ENCODE measurements at places on chromosomes 13 and 19.
A peak's percentile ranks its signal among the peaks of the same experiment; 100 is the strongest.

DNA sequence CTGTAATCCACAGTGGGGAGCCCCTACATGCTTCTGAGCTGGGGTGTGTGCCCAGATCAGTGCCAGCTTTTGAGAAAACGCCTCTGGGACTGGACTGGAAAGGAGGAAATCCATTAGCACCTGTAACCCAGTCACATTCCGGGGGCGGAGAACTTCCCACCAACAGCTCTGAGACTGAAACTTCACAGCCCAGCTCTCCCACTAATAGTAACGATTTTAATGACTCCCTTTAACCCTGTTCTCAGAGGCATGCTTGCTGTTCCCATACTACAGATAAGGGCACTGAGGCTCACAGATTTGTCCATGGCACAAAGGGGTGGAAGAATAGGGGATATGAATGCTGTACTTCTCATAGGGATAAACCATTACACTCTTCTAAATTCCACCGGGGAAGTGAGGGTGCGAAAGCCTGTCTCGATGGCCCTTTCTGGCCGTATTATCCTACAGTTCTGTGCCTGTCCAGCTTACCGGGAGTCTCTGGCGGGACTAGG is 851 bp downstream of the FBXO46 start:
- DNase-seq = no peak

DNA sequence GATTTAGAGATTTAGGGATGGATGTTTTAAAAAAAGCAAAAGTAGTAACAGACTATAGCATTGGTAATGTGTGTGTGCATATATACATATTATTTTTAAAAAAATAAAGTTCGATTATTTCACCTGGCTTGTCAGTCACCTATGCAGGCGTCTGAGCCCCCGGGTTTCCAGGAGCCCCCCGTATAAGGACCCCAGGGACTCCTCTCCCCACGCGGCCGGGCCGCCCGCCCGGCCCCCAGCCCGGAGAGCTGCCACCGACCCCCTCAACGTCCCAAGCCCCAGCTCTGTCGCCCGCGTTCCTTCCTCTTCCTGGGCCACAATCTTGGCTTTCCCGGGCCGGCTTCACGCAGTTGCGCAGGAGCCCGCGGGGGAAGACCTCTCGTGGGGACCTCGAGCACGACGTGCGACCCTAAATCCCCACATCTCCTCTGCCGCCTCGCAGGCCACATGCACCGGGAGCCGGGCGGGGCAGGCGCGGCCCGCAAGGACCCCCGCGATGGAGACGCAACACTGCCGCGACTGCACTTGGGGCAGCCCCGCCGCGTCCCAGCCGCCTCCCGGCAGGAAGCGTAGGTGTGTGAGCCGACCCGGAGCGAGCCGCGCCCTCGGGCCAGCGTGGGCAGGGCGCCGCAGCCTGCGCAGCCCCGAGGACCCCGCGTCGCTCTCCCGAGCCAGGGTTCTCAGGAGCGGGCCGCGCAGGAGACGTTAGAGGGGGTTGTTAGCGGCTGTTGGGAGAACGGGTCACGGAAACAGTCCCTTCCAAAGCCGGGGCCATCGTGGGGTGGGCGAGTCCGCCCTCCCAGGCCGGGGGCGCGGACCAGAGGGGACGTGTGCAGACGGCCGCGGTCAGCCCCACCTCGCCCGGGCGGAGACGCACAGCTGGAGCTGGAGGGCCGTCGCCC is 840 bp upstream of the CCNA1 start:
- no peak for DNase-seq

GRCh38 chr13:80858131-80858530 is 517.2 kb upstream of the SPRY2 start:
- no peak for DNase-seq

- DNase-seq = no peak
Observed at GRCh38 chr13:84923831-84924230, 875.4 kb downstream of the SLITRK6 start.

- DNase-seq = no peak
Observed at GRCh38 chr13:60112771-60113170, 51.0 kb downstream of the DIAPH3 start.

DNA sequence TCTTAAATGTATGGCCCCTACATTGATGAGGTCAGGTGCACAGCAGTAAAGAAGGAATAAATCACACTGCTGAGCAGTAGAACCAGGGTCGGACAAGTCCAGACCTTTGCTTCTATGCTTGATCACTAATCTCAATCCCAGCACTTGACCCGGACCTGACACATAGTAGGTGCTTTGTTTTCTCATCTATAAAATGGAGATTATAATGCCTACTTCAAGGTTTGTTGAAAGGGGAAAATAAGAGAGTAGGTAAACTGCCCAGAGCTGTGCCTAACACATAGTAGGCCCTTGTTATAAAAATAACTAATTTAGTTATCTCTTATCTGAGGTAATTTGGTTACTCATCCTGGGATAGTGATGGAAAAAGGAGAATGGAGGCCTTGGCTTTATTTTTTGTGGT is 125.0 kb downstream of the RXFP2 start:
- no peak for DNase-seq

DNA sequence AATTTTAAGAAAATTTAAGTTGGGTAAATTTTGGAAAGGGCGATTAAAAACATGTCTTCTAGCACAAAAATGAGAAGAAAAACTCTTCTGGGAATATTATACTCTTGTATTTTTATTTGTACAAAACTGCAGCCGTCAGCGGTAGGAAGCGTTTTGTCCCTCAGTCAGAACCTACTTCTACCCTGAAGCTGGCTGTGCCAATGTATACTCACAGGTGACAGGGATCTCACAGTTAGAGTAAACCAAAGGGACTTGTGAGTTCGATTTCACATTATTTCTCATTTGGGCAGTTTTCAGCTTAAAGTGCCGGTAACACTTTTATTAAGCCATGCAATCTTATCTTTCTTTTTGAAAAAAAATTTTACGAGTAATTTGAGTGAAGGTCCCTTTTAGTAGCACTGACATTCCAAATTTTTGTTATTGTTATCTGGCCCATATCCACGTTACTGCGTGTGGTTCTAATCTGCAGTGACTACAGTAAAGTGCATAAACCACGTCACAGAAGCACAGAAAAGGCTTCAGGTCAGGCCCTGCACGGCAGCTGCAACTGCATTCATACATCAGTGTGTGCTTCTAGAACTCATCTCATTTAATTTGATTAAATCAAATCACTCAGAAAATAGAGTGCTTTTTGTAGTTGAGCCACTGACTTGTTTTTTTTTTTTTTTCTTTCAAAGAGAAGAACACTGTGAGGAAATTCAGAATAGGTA is 387.3 kb downstream of the LIG4 start:
- DNase-seq = no peak

DNA sequence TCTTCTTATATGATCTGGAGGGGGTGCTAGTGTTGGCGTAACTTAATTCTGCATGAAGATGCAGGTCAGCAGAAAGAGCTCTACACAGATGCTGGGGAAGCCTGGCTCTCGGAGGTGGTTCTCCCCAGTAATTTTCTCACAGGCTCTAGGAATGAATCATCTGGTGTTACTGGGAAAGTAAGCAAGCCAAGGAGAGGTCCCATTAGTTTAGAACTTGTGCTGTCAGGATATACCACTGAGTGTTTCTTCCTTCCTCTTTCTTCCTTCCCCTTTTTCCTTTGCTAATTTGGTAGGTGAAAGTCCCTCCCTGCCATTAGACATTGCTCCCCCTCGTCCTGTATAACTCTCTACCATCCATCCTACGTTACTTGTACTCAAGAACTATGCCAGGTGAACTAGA is 68.3 kb downstream of the ATP8A2 start:
- DNase-seq = no peak

- DNase-seq = peak; percentile 97
Observed at GRCh38 chr13:34044660-34045080, 226.7 kb downstream of the RFC3 start.

DNA sequence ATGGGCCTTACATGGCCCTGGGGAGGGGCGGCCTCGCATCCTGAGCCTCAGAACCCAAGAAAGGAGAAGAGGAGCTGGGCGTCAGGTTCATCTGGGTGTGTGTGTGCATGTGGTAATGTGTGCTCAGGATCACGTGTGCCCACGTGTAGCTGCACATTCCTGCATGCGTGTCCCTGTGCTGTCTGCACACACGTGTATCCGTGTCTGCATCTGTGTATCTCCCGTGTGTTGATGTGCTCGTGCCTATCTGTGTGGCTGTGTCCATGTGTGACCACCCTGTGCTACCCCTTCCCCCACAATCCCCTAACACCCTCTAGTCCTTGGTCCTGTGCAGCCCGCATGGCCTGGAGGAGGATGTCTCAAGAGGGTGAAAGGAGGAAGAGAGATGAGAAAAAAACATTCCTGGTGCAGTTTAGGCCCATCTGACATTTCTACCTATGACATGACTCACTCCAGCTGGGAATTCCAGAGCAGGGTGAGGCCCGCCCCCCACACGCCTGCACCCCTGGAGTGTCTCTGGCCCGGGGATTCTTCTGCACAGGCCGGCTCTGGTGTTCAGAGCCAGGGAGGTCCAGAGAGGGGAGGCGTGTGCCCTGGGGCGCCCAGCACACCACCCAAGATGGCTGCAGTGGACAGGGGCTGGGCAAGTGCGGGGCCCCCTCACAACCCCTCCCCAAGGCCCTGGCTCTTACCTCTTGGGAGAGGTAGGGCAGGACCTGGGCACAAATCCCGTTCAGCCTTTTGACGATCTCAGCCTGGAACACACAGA is 7.1 kb downstream of the TLE5 start:
- DNase-seq = no peak

- peak; percentile 46 for DNase-seq
Observed at GRCh38 chr13:50531917-50532899, 311.3 kb downstream of the DLEU7 start.

DNA sequence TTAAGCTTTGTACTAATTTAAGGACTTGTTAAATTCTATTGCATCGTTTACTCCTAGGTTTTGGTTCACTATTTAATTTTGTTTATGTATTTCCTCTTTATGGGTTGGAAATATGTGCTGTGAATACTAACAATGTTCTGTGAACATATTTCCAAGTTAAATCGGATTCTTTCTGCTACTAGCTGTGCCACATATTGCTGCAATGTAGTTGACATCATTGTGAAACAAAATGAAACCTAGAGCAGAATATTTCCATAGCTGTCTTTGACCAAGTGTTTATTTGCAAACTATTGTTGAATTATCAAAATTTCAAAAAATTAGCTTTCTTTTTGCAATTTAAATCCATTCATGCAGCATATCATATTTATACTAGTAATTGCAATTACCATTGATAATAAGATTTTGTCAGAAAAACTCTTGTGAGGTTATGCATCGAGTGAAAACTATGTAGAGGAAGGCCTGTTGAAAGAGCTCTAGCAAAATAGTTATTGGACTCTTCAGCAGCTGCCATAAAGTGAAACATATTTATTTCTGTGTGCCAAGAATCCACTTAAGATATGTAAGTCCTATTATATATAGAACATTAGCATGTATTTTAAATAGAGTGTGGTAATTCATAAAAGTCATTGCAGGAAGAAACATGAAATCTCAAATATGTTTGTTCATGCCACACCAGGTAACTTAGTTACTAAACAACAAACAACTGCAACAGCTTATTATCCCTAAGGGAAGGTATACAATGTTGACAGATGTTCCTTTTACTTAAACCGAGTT is 575.1 kb downstream of the SLITRK6 start:
- DNase-seq = no peak

GRCh38 chr19:36973021-36973843 is 57.1 kb downstream of the ZNF568 start:
- DNase-seq = peak; percentile 45

DNA sequence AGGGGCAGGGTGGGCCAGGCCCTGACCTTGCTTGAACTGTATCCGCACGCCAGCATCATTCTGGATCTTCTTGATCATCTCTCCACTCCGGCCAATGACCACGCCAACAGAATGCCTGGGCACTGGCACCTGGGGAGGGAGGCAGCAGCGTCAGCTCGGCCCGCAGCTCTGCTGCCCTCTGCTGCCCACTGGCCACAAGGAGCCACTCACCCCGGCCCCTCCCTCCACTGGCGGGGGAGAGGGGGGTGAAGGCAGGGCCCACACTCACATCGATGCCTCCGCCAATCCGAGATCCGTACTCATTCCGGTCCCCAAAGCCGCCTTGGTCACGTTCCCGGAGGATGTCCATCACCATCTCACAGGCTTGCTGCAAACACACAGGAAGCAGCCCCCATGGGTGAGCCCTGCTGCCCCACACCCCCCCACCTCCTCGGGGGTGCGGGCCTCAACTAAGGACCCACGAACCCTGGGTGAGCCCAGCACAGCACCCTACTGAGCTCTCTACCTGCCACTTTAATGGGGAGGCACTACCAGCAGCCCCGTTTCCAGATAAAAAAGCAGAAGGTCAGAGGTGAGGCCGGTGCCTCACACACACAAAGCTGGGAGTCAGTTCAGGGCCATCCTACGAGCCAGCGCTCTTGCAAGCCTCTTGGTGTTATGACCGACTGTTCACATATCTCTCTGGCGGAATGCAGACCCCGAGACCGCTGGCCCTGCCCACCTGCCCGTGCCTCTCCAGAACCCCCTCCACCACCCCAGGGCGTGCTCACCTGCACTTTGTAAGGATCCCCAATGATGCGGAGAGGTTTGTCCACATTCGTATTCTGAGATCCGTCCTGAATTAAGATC is 6.7 kb downstream of the KHSRP start:
- no peak for DNase-seq

DNA sequence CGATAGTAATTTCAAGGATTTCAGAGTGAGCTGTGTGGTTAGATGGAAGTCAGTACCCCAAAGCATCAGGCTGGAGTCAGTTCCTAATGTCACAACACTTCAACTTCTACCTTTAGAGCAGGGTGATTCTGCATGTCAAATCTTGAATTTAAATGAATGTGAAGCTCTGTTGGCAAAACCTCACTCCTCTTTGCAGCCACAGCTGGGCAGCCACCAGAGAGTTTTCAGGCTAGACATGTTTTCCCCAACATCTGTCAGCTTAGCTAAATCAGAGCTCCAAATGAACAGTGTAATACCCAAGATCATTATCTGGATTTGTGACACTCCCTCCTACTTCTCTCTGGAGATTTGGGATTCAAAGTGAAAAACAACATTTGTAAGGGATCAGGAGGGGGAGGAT is 33.7 kb upstream of the OLFM4 start:
- no peak for DNase-seq

- DNase-seq = peak; percentile 46
Observed at GRCh38 chr13:75489502-75490263, 7.7 kb upstream of the TBC1D4 start.

GRCh38 chr13:74870865-74871264 is 611.1 kb downstream of the TBC1D4 start:
- no peak for DNase-seq

- peak; percentile 62 for DNase-seq
Observed at GRCh38 chr19:13154241-13154778, 4.1 kb downstream of the IER2 start.

GRCh38 chr13:99303863-99304521 is 3.2 kb downstream of the GPR183 start:
- DNase-seq = peak; percentile 66

GRCh38 chr19:41821003-41821735 is 23.3 kb downstream of the LYPD4 start:
- peak; percentile 44 for DNase-seq

DNA sequence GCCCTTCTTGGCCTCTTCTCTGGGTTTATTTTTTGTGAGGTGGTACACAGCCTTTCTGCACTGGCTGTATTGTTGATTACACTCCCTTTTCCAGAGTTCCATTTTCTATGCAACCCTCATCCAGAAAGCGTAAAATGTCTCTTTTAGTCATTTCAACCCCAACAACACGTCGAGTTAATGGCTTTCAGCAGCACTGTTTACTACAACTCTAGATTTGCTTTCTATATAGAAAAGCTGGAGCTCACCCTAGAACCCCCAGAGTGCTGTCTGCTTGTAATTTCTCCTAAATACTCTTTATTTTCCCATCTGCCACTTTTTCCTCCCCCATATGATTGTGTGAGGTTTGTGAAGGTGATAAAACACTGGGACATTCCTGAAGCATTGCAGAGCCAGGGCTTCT is 148.9 kb upstream of the TMTC4 start:
- DNase-seq = no peak
